GM13977 (cell line): ENCODE measurements at places on chromosomes 6 and 20.

- no peak for DNase-seq
Observed at GRCh38 chr20:40999841-41000240, 28.8 kb upstream of the TOP1 start.

DNA sequence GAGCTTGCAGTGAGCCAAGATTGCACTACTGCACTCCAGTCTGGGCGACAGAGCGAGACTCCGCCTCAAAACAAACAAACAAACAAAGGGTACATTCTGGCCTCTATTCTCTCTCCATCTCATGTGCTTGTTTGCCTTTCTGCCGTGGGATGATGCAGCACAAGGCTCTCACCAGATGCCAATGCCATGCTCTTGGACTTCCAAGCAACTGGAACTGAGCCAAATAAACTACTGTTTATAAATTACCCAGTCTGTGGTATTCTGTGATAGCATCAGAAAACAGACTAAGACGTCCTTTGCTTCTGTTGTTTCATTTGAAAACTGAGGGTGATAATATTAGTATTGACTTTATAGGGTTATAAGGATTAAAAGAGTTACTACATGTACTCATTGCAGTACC is 3.6 kb upstream of the BRD2 start:
- no peak for DNase-seq

- peak; percentile 57 for DNase-seq
Observed at GRCh38 chr6:17714879-17715851, 8.4 kb upstream of the NUP153 start.

- no peak for DNase-seq
Observed at GRCh38 chr20:38386004-38386403, 39.7 kb downstream of the LBP start.

GRCh38 chr20:2002365-2002764 is 8.5 kb upstream of the PDYN start:
- no peak for DNase-seq

DNA sequence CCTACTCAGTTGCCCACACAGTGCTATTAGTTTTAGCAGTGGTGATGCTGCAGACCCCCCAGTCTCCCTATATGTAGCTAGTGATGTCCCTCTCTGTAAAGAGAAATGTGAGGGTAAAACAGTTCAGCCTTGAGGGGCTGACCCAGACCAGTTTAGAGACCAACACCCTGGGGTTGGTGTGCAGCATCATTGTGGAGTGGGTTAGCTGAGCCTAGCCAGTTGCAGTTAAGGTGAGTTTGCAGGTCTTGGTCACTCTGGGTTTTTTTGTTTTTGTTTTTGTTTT is 401 bp upstream of the B3GALT4 start:
- no peak for DNase-seq

GRCh38 chr6:112027942-112028674 is 25.8 kb upstream of the CCN6 start:
- DNase-seq: no peak

DNA sequence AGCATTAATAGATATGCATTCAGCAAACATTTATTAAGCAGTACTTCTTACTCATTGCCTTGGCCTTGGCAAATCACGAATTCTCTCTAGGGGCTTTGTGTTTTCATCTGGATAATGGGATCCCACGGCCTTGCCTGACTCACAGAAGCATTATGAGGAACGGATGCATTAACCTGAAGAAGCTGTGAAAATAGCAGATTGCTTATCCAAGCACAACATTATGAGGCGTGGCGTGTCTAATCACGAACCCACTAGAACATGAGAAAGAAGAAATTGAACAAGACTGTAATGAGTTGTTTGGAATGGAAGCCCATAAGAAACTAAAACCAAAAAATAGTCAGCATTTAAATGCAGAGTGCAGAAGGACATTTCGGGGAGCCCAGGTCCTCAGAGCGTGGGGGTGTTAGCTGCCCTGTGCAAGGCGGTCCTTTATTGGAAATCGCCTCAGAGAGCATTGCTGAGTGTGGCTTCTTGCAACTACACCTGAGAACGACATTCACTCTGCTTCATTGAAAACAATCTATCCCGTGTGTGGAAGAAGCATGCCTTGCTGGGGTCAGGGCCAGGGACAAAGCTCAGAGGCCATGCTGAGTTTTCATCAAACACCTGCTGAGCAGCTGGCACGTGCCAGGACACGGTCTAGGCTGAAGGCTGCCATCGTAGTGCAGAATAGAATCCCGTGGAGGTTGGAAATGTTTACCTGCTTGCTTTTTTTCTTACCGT is 179.9 kb downstream of the ZDHHC14 start:
- no peak for DNase-seq

GRCh38 chr6:35370124-35370741 is 27.9 kb downstream of the PPARD start:
- peak; percentile 54 for DNase-seq

GRCh38 chr6:146697921-146698320 is 99.1 kb downstream of the ADGB start:
- DNase-seq: no peak

- DNase-seq: peak; percentile 24
Observed at GRCh38 chr6:55980627-55981211, 105.3 kb upstream of the BMP5 start.

- DNase-seq: no peak
Observed at GRCh38 chr20:40754339-40754943, 65.4 kb upstream of the MAFB start.

DNA sequence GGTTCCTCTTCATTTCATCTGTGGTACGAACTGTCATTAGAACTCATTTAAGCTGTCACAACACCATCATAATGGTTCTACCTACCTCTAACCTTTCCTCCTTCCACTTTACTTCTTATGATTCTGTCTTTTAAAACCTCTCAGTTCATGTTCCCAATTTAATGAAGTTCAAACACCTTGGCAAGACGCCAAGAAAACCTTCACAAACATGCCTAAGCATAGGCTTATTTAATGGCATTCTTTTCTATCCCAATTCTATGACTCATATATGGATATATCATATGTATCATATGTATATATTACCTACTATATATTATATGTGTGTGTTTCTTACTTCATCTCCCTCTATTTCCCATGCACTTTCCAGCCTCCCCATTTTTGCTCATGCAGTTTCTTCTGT is 283.4 kb upstream of the TBX18 start:
- no peak for DNase-seq

- DNase-seq: no peak
Observed at GRCh38 chr20:21583486-21584168, 69.8 kb upstream of the NKX2-2 start.

DNA sequence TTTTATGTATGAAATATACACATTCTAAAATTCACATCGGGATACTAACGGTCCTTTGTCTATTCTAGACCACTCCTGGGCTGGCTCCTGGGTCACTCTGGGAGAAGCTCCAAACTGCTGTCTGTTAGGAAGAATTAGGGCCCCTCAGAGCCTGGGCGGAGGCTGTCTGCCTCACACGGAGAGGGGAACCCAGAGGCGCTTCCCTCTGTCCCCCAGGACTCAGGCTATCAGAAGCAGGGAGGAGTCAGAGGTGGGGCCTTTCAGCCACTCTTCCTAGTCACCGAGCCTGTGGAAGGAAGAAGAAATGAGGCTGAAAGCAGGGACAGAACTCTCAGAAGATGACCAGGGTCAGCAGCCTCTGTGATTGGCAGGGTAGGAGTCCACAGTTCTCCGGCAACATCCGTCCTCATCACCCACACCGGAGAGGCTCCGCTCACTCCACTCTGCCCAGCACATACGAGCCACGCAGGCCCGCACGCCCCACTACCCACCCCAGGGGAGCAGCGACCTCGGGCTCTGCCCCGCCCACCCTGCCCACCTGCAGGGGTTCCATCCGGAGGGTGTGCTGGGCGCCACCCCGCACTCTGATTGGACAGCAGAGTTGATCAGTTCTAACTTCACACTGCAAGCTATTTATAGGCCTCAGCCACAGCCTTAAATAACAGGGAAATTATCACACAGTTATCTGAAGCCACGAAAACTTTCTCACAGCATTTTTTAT is 182.1 kb upstream of the AFDN start:
- DNase-seq: no peak

- DNase-seq: no peak
Observed at GRCh38 chr6:107386904-107387303, 72.5 kb downstream of the PDSS2 start.

GRCh38 chr20:10428008-10428407 is 6.0 kb downstream of the MKKS start:
- DNase-seq: no peak

DNA sequence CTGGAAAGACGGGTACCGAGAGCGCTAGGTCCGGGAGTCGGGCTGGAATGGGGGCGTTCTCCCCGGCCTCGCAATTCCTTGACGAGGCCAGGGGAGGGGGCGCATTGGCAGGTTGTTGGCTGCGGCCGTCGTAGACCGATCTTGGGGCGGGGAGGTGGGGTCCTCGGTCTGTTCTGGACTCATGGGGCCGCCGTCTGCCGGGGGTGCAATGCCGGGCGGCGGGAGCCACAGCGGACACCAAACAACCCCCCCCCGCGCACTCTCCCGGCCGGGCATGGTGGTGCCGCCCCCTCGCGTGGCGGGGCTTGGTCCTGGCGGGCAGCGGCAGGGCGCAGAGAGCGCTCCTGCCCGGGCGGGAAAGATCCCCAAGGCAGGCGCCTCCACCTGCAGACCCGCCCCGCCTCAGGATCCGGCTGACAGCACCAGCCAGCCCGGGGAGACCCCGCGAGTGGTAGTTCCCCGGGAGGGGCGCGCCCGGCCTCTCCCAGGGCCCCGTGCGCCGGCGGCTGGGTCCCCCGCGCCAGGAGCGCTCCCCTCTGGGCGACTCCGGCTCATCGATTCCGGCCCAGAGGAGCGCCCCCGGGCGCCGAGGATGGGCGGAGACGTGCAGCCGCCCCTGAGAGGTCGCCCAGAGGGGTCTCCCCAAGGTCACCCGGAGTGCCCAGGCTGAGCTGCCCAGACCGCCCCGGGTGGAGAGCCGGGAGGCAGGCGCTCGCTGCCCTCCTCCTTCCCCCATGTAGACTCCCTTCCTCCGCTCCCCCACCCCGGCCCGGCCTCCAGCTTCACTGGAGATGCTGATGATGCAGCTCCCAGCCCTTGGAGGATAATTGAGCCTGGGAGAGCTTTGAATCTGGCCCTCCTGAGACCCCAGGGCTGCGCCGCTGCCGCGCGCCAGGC is 709 bp downstream of the PPP1R16B start:
- peak; percentile 44 for DNase-seq

DNA sequence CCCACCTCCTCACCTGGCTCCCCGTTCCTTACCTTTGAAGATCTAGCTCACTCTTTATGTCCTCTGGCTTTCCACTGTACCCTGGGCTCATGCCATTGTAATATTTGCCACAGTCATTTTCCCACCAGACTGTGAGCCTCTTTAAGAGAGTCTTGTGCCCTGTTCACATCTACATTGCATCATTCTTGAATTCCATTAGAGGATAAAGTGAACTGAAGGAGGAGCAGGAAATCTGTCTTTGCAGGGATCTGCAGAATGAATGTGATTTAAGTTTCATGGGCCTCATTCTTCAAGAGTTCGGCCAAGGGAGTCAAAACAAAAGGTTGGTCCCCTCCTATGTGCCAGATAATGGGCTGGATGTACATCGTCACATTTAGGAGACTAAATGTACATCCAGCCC is 272.6 kb upstream of the CITED2 start:
- DNase-seq: no peak

DNA sequence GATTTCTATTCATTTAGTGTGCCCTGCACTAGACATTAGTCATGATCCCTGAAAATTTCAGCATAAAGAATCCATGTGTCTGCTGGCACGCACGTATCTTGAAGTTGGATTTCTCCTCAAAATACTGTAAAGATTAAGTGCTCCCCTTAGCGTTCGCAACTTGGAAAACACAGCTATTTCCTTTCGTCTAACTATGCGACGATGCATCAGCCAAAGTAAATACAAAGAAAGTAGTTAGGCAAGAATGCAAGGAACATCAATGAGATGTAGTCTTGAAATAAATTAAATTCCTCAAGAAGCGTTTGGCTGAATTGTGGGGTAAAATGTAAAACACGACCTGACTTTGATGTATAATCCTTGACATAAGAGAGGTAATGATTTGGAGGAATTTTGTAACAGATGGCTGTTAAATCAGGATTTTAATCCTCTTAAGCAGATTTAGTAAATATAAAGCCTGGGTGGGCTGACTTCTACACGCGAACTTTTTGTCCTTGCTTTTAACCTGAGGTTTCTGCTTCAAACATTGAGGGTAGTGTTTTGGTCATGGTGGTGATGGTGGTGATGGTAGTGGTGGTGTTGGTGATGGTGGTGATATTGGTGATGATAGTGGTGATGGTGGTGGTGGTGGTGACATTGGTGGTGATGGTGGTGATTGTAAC is 88.2 kb downstream of the FOXF2 start:
- no peak for DNase-seq

GRCh38 chr6:151002491-151002935 is 137.0 kb downstream of the MTHFD1L start:
- DNase-seq: no peak

GRCh38 chr6:14721103-14721758 is 524.6 kb upstream of the JARID2 start:
- DNase-seq: no peak

DNA sequence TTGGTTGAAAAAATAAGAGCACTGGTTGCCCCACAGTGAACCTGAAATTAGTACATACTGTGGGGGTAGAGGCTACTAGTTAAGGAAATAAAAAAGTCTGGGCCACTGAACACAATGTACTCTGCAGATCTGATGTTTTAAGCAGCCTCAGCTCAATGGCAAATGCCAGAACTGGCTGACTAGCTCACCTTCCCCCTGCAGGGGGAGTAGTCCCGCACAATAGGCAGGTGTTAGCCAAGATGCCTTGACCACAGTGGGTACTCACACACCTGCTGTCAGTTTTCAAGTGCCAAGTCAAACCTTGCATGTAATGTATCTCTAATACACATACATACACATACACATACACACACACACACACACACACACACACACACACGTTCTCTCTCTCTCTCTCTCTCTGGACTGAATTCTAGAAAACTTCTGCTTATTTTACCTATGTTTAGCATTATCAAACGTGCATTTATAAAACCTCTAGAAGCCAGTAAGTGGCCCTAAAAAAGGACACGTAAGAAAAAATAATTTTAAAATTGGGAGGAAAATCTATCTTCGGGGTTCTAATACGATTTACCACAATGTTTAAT is 36.1 kb downstream of the GMDS start:
- peak; percentile 38 for DNase-seq

DNA sequence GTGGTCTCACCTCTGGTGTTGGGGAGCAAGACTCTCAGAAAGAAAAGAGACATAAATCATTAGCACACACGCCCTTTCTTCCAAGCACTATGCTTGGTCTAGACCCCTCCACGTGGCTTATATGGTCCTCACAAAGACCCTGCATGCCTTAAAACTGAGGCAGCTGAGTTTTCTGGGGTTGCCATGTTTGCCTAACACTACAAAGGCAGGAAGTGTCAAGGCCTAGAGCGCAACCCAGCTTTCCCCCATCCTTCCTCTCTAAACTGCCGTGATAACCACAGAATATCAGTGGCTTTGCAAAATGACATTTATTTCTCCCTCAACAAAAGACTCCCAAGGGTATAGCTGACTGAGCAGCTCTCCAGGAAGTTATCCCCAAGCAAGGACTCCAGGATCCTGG is 146.5 kb upstream of the TOP1 start:
- DNase-seq: no peak

GRCh38 chr20:23125625-23126191 is 39.6 kb upstream of the CD93 start:
- DNase-seq: no peak
